ENCODE measurements at places on chromosomes 13 and 19.

DNA sequence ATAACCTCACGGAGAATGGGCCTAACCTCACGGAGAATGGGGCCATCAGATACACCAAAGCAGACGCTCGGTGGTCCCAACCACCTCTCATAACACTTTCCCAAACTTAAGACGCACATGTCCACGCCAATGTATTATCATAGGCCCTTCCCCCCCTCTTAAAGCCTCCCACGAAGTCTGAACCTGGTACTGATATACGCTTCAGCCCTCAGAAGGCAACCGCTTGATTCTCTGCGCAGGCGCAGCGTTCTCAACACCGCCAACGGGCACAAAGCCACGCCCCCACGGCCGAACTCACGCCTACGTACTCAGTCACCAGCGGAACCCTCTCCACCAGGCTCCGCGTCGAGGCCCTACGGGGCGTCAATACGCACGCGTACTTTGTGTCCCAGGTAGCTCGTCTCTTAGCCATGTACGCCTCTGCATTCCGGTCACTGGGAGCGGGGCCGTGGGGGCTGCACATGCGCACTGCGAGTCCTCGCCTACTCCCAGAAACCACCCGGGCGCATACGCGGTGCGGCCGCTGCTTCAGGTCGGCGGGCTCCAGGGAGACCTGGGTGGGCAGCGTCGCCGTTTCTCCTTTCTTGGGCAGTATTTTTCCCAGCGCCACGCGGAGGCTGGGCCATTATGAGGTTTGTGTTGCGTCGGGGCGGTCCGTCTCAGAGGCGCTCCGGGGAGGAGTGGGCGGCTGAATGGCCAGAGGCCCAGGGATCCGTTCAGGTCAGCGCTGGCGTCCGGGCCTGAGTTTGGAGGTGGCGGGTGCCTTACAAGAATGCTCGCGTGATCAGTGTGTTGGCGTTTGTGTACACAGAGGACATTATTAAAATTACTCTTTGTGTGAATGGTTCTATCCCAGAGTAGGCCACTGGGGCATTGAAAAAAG is 25.3 kb downstream of the ZNF582 start:
- DNase-seq = peak; percentile 88
- peak overlapping the region; percentile 84 for H3K4me3 ChIP-seq
- peak overlapping the region; percentile 88 for H3K27ac ChIP-seq
- peaks cover 34% of the 10 kb centered on the region for H3K36me3 ChIP-seq
- H3K4me1 ChIP-seq = peaks cover 20% of the 10 kb centered on the region

GRCh38 chr19:20051841-20052768 is 12.8 kb upstream of the ZNF682 start:
- H3K36me3 ChIP-seq = peaks cover 5% of the 10 kb centered on the region
- peak overlapping the region; percentile 85 for H3K4me3 ChIP-seq
- peaks cover 19% of the 10 kb centered on the region for H3K4me1 ChIP-seq
- H3K27ac ChIP-seq = peak overlapping the region; percentile 86

DNA sequence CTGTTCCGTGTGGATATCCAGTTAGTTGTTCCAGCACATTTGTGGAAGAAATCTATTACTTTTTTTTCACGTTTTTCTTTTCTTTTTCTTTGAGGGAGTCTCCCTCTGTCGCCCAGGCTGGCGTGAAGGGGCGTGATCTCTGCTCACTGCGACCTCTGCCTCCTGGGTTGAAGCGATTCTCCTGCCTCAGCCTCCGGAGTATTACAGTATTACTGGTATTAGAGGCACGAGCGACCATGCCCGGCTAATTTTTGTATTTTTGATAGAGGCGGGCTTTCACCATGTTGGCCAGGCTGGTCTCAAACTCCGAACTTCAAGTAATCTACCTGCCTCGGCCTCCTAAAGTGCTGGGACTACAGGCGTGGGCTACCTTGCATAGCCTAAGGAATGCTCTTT is 43.6 kb downstream of the ZNF611 start:
- H3K4me1 ChIP-seq = peaks cover 36% of the 10 kb centered on the region
- DNase-seq = no peak
- peaks cover 32% of the 10 kb centered on the region for H3K36me3 ChIP-seq
- peak overlapping the region; percentile 94 for H3K27ac ChIP-seq

DNA sequence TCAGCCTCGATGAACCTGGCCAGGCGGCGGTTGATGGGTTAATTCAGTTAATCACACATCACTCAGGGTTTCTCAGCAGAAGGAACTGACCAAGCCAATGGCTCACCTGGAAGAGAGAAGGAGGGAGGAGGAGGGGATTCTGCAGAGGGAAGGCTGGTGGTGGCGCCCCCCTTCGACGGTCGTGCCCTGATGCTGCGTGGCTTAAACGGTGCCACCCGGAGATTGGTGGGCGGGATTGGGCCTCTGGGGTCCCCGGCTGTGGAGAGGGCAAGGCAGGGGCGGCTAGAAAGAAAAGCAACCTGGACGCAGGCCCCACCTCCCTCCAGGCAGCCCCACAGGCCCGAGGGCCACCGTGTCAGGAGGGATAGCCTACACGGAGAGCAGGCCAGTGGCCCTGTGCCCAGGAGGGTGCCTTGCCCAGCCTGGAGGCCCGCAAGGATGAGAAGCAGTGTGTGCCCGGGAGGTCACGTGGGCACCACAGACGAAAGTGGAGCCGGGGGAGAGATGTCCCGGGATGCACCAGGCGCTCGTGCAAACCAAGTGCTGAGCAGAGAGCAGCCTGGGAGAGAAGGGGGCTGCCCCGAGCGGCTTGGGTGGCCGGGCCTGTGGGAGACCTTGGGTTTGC is 16.0 kb downstream of the CSNK1G2 start:
- H3K27me3 ChIP-seq = no peaks in the 10 kb centered on the region
- H3K4me1 ChIP-seq = peaks cover 4% of the 10 kb centered on the region
- H3K36me3 ChIP-seq = peaks cover 15% of the 10 kb centered on the region
- no peak for DNase-seq
- no peak overlapping the region for H3K27ac ChIP-seq
- H3K4me3 ChIP-seq = no peak overlapping the region

DNA sequence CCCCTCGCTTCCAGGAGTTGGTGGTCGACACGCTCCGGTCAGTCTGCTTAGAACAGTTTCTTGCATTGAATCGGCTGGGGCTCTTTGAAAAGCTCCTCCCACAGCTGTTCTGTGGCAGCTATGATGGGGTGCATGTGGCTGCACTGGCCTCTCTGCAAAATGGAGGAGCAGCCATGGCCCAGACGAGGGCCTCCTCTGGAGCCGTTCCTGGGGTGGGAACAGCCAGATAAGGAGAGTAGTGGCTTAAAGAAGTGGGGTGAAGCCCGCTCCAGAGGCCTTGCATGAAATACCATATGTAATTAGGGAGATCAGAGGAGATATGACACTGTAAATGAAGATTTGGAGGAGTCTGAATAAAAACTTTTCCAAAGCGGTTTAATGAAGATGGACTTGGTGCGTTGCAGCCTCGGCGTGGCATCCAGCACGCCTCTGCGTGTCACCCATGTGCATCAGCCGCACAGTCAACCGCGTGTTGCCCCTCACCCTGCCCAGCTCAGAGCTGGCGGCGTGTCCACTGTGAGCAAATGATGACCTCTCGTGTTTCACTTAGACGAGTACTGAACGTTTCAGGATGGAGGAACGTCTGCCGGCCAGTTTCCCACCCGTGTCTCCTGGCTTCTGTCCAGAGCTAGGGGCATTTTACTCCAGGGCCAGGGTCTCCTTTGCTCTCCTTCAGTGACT is 199.2 kb downstream of the TEX29 start:
- H3K4me1 ChIP-seq = no peaks in the 10 kb centered on the region
- no peak overlapping the region for H3K27ac ChIP-seq
- no peak overlapping the region for H3K4me3 ChIP-seq
- H3K27me3 ChIP-seq = peaks cover 8% of the 10 kb centered on the region
- H3K36me3 ChIP-seq = no peaks in the 10 kb centered on the region

GRCh38 chr13:40927929-40928328 is 91.2 kb downstream of the ELF1 start:
- peaks cover 33% of the 10 kb centered on the region for H3K36me3 ChIP-seq
- peaks cover 2% of the 10 kb centered on the region for H3K4me1 ChIP-seq
- no peak for DNase-seq
- no peaks in the 10 kb centered on the region for H3K27me3 ChIP-seq
- H3K27ac ChIP-seq = no peak overlapping the region

- no peak for DNase-seq
- H3K4me1 ChIP-seq = peaks cover 23% of the 10 kb centered on the region
- H3K27me3 ChIP-seq = peaks cover 5% of the 10 kb centered on the region
- H3K4me3 ChIP-seq = peak overlapping the region; percentile 75
These were observed 27.2 kb upstream of the NDUFS7 start for GRCh38 chr19:1356508-1356865.

DNA sequence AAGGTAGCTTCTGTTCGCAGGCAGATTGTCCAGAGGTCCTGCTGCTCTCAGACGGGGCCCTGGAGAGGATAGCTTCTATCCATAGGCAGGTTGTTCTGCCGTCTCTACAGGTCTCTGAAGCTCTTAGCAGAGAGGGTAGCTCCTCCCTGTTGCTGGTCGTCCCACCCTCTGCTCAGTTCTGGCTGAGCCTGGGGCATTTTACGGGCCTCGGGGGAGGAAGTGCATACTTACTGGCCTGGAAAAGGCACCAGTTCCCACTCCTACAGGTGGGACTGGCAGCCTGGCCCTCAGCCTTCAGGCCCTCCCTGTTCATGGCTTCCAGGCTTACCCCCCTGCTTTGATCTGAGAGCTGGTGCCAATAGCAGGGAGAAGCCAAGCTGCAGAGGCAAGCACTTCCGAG is 42.3 kb downstream of the USPL1 start:
- H3K4me3 ChIP-seq = no peak overlapping the region
- H3K36me3 ChIP-seq = peaks cover 37% of the 10 kb centered on the region
- DNase-seq = no peak
- no peaks in the 10 kb centered on the region for H3K27me3 ChIP-seq
